ENCODE measurements at places on chromosomes 5 and 9.

GRCh38 chr9:126699401-126699881, 85.7 kb downstream of the LMX1B start:
- DNase-seq: no peak

DNA sequence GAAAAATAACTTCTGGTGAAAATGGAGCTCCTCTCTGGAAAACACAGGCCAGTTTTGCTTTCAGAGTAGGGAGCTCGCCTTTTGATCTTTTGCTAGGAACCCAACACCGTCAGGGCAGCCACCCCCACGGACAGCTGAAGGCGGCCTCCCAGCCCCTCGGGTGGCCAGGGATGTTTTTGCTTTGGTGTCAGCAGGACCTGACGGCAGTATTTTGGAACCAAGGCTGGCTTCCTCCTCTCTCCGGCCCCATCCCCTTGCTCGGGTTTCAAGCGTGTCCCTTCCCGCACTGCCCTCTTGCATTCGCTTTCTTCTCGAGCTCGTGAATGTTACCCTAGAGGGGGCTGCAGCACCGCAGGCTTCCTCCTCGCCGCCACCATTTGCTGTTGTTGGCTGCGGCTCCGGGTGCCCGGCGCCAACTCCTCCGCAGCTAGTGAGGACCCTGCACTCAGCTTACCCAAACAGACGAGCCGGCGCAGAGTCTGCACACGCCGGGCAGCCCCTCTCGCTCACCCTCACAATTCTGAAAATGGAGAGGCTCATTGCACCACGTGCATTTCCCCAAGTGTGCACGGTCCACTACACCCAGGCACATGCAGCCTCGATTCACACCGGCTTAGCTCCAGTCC, 35.5 kb upstream of the ADAMTSL1 start:
- DNase-seq: no peak

DNA sequence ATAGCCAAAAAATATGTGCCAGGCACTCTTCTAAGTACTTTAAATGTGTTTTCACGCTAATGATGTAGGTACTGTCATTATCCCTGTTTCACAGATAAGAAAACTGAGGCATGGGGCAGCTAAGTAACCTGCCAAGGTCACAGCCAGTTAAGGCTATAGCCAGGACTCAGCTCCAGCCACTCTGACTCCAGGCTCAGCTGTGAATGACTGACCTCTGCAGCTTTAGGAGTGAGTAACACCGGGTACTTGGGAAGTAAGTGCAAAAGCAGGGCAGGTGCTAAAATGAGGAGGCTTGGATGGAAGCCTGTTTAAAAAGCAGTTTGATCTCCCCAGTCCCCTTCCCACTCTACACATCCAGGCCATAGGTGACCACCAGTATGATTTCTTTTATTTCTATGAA, 10.6 kb upstream of the SHC3 start:
- DNase-seq: no peak

- no peak for DNase-seq
Measured at GRCh38 chr9:24351258-24351657, 194.4 kb downstream of the IZUMO3 start.

DNA sequence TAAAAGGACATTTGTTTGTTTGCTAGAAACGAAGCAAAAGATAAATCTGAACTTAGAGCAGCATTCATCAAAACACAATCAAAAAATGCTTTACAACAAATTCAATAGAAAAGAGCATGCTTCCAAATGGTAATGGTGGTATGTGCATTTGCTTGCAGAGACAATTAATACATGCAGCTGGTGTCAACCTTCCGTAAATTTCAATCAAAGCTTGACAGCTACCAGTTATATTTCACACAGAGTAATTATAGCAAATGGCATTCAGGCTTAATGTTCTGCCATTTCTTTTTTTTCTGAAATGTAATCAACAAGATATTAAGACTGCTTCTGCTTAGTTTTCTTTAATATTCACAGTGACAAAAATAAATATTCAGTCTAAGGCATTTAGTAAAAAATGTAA, 90.6 kb downstream of the AUH start:
- DNase-seq: no peak

DNA sequence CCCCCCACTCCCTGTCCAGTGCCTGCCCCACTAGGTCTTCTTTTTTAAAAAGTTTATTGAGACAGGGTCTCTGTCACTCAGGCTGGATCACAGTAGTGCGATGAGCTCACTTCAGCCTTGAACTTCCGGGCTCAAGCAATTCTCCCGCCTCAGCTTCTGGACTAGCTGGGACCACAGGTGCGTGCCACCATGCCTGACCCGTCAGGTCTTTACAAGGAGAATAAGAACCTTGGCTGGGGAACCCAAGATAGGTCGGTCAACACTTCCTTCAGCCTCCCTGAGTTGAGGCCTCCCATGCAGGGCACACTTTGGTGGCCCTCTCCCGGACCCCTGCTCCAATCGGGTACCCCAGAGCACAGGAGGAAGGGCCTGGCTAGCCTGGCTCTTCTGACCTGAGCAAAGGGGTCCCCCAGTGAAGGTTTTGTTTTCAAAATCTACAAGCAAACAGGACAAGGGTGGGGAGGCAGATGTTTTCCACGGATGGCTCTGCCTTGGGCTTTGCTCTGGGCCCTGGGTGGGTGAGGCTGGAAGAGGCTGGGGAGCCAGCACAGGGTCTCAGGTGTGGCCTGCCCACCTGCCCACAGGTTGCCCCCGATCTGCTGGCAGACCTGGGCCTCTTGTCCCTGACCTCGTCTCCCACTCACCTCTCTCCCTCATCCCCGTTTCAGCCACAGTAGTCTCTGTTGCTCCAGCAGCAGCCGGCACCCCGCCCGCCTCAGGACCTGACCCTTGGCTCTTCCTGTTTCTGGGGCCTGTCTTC, 108.7 kb upstream of the PHYKPL start:
- DNase-seq: no peak

- no peak for DNase-seq
Measured at GRCh38 chr9:38071470-38072134, 2.6 kb upstream of the SHB start.

DNA sequence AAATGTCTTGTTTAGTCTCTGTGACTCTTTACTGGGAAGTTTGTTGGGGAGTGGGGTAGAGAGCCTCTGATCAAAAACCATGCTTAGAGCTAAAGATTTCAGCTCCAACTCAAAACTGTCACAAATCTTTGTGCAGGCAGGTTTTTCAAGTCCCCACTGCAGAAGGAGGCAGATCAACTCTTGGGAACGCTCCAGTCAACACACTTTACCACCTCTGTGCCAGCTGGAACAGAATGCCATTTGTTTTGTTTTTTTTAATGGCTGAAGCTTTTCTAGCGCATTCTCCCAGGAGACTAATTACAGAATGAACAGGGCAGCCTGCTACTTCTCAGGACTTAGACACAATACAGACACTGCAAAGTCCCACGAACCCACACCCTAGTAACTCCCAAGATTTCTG, 17.9 kb upstream of the LHX6 start:
- no peak for DNase-seq

DNA sequence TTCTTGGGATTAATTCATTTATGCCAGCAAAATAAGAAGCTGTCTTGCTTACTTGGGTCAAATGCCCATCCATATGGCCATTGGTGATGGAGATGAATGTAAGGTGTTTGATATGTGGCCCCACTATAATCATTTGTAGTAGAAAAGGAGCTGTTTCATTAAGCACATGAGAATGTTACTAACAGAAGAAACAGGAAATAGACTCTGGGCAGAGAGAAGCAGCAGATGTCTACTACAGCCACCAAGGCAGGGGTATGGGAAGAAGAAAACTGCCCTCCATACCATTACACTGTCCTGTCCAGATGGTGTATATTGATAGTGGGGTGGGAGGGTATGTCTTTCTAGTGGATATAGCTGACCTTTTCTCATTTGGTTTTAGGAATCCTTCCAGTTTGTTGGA, 386.6 kb upstream of the CLINT1 start:
- DNase-seq: no peak

- no peak for DNase-seq
Measured at GRCh38 chr9:119195521-119195920, 173.7 kb downstream of the BRINP1 start.

- DNase-seq: no peak
Measured at GRCh38 chr5:1031306-1031959, 22.8 kb downstream of the NKD2 start.

- no peak for DNase-seq
Measured at GRCh38 chr9:28207657-28208056, 634.4 kb upstream of the C9orf72 start.

DNA sequence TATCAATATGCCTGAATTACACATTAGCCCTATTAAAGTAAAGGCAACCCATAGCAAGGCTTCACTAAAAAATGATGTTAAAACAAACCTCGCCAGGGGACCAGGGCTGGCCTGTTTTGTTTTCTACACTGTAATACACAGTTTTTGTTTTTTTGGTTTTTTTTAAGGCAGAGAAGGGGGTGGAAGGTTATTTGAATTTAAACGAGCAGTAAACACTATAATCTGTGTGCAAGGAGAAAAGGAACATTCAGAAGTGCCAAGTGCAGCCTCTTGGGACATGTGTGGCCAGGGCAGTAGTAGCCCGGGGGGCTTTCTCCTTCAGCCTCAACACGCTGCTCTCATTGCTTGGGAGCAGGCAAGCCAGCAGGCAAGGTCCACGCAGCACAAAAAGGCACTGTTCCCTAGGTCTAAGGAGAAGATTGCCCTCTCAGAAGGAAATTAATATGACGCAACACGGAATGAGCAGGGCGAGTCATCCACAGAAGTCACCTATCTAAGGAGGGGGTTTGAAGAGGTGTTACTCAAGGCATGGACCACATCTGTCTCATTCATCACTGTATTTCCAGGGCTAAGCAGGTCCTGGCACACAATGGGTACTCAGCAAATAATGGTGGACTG, 16.2 kb downstream of the SIL1 start:
- DNase-seq: no peak

- DNase-seq: no peak
Measured at GRCh38 chr5:10106806-10107205, 142.9 kb downstream of the ATPSCKMT start.

DNA sequence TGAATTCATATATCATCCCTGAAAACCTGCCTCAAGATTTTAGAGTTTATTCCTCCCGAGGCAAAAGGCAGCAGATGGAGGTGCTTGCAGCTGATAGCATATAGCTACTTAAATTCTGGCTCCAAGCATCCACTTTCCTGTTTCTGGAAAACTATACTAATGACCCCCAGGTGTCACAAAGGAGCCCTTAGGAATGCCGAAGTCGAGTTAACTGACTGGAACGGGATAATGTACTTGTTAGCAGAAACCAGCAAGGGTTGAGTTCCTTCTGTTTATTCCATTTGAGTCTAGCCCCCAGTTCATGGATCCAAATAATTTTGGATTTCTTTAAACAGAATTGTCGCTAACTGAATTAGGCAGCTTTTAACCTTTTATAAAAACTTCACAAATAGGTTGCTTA, 44.5 kb downstream of the PTTG1 start:
- no peak for DNase-seq

GRCh38 chr5:95889076-95889475, 66.5 kb upstream of the GLRX start:
- no peak for DNase-seq

GRCh38 chr5:59765446-59765845, 128.1 kb downstream of the PDE4D start:
- DNase-seq: no peak

DNA sequence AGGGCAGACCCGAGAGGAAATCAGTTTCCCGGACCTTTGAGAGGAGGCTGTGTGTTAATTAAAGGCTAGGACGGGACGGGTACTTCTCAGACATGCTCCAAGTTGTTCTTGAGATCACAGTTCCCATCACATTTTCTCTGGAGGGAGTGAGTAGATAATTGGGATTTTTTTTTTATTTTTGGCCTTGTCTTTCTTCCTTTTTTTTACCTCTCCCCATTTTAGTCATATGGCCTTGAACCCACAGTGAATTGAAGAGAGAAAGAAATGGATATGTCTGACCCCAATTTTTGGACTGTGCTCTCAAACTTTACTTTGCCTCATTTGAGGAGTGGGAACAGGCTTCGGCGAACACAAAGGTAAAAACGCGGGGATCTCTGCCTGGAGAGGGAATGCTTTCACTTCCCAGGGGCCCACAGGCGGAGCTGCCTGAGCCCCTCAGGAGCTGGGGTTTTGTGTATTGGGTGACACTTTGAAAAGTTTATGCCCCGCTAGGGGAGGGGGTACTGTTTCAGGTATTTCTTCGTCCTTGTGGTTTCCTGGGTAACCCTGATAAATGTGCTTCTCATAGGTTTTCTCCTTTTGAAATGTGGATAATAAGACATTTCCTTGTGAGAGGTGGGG, 191.8 kb downstream of the CD180 start:
- no peak for DNase-seq

DNA sequence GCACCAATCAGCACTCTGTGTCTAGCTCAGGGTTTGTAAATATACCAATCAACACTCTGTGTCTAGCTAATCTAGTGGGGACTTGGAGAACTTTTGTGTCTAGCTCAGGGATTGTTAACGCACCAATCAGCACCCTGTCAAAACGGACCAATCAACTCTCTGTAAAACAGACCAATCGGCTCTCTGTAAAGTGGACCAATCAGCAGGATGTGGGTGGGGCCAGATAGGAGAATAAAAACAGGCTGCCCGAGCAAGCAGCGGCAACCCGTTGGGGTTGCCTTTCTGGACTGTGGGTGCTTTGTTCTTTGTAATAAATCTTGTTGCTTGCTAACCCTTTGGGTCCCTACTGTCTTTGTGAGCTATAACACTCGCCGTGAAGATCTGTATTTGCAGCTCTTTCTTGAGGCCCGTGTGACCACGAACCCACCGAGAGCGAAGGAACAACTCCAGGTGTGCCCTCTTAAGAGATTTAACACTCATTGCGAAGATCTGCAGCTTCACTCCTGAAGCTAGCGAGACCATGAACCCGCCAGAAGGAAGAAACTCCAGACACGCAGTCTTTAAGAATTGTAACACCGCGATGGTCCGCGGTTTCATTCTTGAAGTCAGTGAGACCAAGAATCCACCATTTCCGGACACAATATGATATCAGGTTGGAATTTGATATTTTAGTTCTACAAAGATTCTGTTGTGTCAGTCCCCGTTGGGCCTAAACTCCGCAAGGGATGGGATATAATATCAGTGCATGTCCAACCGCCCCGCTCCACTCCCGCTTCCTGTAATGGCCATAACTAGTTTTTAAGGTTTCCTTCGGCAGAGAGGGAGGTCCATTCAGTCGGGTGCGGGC, 740 bp upstream of the TRMT10B start:
- no peak for DNase-seq

- DNase-seq: no peak
Measured at GRCh38 chr5:102797322-102797884, 42.3 kb downstream of the PAM start.
